Stimulated activated CD4-positive, alpha-beta T cell treated with anti-CD3 and anti-CD28 coated beads, Interleukin-1b, Interleukin-23, amount 100 ng/mL, for 24 hours (primary cell): ENCODE measurements at places on chromosomes 6 and 20.

DNA sequence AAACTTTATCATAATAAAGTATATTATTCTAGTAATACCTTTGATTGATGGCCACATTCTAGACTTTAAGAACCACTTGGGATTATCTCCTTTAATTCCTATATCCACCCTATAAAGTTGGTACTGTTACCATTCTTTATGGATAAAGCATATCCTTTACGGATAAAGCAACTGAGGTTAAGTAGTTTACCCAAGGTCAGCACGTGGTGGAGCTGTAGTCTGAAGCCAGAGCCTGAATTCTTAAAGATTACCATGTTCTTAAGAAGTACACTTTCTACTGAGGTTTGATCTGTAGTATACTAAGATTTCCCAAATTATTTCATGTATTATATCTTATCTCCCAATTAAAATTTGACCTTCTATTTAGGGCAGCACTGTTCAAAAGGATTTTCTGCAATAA is 3.0 kb upstream of the NCOA7 start:
- DNase-seq: no peak

- DNase-seq: no peak
Observed at GRCh38 chr6:125714441-125715090, 34.9 kb upstream of the HEY2 start.

- DNase-seq: no peak
Observed at GRCh38 chr6:142926494-142927270, 18.3 kb downstream of the HIVEP2 start.

GRCh38 chr20:55291261-55291660 is 714.1 kb downstream of the CBLN4 start:
- DNase-seq: no peak

DNA sequence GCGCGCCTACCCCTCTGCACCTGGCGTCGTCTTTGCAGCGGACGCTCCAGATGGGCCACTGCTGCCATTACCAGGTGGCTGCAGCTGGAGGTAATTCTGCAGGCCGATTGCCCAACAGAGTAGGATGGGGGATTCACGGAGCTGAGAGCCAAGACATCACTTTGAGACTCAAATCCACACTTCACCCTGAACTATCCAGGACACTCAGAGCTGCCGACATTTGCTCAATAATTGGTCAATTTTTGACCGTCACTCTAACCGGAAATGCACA is 694.9 kb upstream of the FLRT3 start:
- no peak for DNase-seq

DNA sequence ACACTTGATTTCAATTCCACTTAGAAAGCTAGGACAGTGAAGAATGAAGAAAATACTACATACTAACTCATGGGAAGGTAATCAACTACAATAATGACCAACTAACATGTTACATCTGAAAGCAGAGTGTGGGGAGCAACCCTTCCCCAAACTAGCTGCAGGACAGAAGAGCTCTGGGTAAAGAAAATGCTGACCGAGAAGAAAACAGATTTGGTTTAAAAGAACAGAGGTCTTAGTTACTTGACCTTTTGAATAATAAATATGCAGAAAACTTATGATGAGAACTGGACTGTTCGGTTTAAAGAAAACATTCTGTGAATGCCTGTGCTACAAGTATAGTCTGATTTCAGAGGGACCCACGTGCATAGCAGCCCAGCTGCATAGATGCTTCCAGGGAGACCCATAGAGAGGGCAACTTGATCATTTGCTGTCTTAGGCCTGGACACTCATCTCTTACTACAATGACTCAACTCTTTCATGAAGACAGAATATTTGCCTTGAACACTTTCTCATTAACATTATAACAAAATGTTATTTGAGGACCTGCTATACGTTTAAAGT is 53.5 kb downstream of the RALGAPA2 start:
- no peak for DNase-seq

DNA sequence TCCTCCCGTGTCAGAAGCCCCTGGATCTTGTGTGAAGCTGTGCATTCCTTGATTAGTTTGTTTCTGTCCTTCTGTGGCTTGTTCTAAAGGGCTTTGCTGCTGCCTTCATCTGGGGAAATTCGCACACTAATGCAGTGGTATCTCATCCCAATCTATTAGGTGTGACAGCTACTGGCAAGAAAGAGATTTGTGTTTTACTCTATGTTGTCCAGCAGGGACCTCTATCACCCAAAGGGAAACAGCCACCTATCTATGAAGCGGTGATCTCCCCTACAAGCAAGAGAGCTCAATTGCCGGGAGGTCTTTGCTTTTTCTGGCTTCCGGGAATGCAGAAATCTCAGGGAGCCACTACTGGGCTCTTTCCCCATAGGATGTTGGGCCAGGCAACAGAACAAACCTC is 151.8 kb downstream of the NRN1 start:
- DNase-seq: no peak

- DNase-seq: no peak
Observed at GRCh38 chr20:48282591-48283228, 497.4 kb upstream of the SULF2 start.

- DNase-seq: no peak
Observed at GRCh38 chr6:16849280-16849987, 88.2 kb upstream of the ATXN1 start.

- DNase-seq: no peak
Observed at GRCh38 chr6:87721311-87721710, 19.3 kb upstream of the AKIRIN2 start.

GRCh38 chr6:108831104-108831503 is 17.1 kb upstream of the ARMC2 start:
- DNase-seq: no peak

GRCh38 chr6:135506270-135506997 is 8.9 kb upstream of the AHI1 start:
- no peak for DNase-seq

DNA sequence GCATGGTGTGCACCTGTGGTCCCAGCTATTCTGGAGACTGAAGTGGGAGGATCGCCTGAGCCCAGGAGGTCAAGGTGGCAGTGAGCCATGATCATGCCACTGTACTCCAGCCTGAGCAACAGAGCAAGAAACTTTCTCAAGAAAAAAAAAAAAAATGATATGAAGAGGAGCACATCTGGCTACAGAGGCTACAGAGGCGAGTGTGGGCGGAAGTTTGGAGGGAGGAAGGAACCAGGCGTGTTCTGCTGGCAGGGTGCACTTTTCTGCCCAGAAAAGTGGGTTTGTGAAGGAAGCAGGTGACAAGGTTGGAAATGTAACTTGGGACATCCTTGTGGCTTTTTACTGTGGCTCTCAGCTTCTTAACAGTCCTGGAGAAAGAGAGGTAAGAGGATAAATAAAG is 96.7 kb downstream of the SNX5 start:
- DNase-seq: no peak

DNA sequence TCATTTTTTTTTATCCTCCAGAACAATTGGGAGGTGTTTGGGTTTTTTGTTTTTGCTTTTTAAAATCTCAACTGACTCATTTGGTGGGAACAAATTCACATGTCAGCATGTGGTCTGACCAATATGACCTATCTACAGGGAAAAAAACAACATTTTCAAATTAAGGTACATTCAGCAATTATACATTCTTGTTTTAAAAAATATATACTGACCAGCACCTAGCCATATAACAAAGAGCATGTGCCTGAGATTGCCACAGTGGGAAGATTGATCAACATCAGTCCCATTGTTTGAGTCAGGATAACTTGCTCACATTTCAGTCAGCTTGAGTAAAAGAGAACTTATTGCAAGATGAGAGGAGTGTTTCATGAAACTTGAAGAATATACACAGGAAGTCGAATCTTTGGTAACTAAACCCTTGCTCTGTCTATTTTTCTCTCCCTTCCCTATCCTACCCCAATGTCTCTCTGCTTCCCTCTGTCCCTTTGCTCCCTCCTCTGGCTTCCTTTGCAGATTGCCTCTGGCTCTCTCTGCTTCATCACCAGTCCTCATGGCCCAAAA is 163.2 kb upstream of the TAB2 start:
- DNase-seq: no peak

- DNase-seq: no peak
Observed at GRCh38 chr6:56540232-56541029, 102.3 kb downstream of the DST start.

- no peak for DNase-seq
Observed at GRCh38 chr6:137188855-137189254, 15.4 kb upstream of the IL22RA2 start.

- no peak for DNase-seq
Observed at GRCh38 chr6:152642578-152643375, 5.6 kb upstream of the SYNE1 start.

GRCh38 chr6:12528581-12529363 is 187.8 kb upstream of the PHACTR1 start:
- no peak for DNase-seq

- no peak for DNase-seq
Observed at GRCh38 chr6:110781522-110782214, 33.6 kb downstream of the CDK19 start.

GRCh38 chr6:11767978-11768756 is 10.4 kb downstream of the ADTRP start:
- no peak for DNase-seq

GRCh38 chr6:23370051-23370450 is 756.0 kb upstream of the NRSN1 start:
- no peak for DNase-seq

DNA sequence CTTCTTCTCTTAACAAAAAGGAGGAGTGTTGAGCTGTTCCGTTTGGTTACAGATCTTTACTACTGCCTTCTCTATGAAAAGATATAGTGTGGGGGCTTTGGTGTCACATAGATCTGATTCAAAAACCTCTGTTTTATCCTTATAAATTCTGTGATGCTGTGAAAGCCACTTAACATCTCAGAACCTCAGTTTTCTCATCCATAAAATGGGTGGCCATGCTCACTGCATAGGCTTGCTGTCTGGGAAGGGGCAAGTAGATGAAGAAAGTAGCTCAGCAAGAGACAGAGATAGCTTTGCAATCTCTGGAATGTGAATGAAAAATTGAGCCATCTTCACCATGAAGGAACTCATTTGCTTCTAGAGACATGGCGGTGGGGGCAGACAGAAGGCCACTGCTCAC is 31.6 kb upstream of the RNF24 start:
- DNase-seq: no peak

GRCh38 chr20:58264271-58264670 is 35.8 kb upstream of the ANKRD60 start:
- DNase-seq: no peak

DNA sequence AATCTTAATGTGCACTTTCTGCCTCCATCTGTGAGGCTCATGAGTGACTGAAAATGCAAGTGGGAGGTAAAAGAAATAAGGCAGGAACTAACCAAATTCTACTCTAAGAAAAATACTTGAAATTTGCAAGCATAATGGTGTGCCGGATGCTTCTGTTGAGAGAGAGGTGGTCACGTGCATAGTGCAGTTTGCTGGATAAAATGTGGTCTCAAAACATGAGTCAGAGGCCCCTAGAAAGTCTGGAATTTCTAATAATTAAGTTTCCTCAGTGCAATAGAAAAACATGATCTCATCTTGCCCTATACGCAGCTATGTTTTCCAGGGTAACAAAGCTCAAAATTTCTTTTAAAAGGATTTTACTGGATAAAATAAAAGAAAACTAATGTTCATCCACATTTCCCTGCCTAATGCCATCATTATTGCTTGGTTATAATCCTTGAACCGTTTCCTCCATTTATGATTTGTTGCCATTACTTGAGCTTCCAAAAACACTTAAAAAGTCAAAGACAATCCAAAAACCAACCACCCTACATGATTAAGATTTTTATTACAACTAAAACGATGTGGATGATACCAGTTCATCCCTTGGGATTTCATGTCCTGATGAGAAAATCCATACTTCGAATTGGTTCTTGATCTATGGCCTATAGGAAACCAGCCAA is 351.7 kb upstream of the ARID1B start:
- DNase-seq: no peak

- no peak for DNase-seq
Observed at GRCh38 chr6:106966671-106967640, 7.6 kb downstream of the CD24 start.

DNA sequence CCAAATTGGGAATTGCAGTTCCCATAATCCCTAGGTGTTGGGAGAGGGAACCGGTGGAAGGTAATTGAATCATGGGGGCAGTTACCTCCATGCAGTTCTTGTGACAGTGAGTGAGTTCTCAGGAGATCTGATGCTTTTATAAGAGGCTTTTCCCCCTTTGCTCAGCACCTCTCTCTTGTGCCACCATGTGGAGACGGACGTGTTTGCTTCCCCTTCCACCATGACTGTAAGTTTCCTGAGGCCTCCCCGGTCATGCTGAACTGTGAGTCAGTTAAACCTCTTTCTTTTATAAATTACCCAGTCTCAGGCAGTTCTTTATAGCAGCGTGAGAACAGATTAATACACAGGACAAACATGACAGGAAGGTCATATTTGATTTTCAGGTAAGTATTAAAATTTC is 25.3 kb upstream of the HECA start:
- no peak for DNase-seq

GRCh38 chr20:18988701-18989100 is 175.1 kb downstream of the SCP2D1 start:
- DNase-seq: no peak

GRCh38 chr6:90249458-90249857 is 47.2 kb downstream of the BACH2 start:
- no peak for DNase-seq

DNA sequence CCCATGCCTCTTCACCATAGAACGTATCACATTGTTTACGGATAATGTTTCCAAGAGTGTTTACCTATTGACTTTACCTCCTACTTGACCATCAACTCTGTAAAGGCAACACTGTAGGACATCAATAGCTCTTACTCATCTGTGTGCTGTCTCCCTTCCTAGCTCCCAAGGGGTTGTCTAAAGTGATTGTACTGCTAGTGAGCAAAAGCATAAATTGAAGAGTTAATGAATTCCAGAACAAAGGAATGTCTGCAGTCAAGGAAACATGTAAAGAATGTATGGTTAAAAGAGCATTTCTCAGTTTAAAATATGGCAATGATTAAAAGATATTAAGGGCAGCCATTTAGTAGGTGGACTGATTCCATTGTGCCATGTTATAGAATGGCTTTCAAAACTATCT is 985.4 kb downstream of the TBC1D32 start:
- DNase-seq: no peak

DNA sequence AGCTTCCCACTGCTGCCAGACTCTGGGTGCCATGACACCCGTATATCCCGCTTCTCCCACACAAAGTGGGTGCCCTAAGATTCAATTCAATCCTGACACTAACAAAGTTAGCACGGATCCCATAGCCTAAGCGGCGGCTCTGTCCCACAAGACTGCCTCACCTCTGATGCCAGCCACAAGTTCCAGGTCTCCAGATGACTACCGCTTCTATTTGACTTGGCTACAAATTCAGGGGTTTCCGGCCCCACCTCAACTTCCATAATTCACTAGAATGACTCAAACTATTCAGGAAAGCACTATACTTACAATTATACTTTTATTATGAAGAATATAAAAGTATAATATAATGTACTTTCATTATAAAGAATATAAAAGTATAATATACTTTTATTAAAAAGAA is 24.8 kb upstream of the SLC22A23 start:
- no peak for DNase-seq

GRCh38 chr20:59333951-59334350 is 33.5 kb downstream of the EDN3 start:
- no peak for DNase-seq

- peak; percentile 7 for DNase-seq
Observed at GRCh38 chr6:151765444-151765886, 42.0 kb upstream of the ESR1 start.

- DNase-seq: no peak
Observed at GRCh38 chr6:7899889-7900213, 10.7 kb downstream of the TXNDC5 start.

GRCh38 chr20:14764511-14765369 is 427.3 kb upstream of the FLRT3 start:
- no peak for DNase-seq
